ENCODE measurements at places on chromosomes 5 and 9.

GRCh38 chr5:14228219-14228618 is 85.1 kb downstream of the TRIO start:
- no peak for DNase-seq

DNA sequence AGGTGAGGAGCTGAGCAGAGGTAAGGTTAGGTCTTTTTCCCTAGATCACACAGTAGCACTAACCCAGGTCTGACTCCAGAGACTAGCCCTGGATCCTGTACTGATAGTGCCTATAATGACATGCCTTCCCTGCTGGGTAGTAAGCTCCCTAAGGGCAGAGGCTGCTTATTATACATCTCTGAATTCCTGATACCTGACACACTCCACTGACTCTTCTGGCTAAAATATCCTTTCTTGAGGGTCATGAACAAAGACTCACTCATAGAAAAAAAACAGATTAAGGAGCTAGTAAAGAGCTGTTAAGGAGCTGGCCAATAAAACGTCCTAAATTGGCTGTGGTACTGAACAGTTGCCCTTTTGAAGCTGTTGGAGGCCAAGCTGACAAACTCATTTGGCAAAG is 149.0 kb upstream of the ITGA1 start:
- DNase-seq: no peak

GRCh38 chr9:121842612-121842978 is 191.2 kb downstream of the DAB2IP start:
- DNase-seq: no peak

GRCh38 chr9:133258061-133259015 is 16.7 kb downstream of the ABO start:
- no peak for DNase-seq

- no peak for DNase-seq
Measured at GRCh38 chr5:93348231-93348630, 232.8 kb downstream of the NR2F1-AS1 start.

DNA sequence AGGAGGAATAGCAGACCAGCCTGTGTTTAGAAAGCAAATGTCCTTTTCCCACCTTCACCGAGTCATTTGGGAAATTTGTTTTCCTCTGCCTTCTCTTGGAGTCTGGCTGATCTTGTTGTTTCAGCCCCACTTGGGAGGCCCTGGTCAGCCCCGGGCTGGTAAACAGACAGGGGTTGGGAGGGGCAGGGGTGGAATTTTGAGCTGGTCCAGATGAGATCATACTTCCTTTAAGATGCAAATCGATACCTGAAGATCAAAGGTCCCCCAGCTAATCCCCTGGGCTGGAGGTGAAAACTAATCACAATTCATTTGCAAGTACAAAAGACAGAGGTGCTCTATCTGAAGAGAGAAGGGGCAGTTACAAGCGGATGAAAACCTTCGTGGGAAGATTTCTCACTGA is 118.4 kb downstream of the PAPPA start:
- no peak for DNase-seq

- DNase-seq: no peak
Measured at GRCh38 chr9:89720696-89721175, 115.9 kb downstream of the GADD45G start.

DNA sequence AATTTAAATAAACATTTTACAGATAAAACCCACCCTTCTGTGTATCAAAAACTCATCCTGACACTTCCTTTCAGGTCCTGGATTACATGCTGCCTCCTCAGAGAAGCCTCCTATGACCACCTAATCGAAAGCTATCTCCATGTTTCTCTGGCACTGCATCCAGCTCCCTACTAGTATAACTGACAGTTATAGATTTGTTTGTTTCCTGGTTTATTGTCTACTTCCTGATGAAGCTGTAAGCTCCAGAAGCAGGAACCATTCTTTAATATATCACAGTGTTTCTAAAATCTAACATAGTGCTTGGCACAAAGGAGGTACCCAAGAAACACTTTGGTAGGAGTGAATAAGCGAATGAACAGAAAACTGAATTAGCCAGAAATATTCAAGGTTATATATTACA is 270.4 kb downstream of the EFNA5 start:
- no peak for DNase-seq

DNA sequence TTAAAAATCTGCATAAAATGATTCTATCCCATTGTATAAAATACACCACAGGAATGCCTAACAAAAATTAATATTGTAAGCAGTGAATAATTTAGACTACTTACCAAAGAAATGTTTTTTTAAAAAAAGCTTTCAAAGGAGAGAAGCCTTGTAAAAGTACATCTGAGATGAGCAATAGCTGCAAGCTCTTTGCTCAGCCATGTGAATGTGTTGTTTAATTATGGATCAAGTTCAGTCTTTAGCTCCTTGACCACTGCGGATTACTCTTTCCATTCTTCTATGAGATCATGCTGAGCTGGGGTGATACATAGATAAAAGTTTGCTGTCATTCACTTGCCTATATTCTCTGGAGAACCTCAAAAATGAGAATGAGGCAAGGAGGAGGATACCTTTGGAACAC is 782.4 kb upstream of the ZNF608 start:
- DNase-seq: no peak

DNA sequence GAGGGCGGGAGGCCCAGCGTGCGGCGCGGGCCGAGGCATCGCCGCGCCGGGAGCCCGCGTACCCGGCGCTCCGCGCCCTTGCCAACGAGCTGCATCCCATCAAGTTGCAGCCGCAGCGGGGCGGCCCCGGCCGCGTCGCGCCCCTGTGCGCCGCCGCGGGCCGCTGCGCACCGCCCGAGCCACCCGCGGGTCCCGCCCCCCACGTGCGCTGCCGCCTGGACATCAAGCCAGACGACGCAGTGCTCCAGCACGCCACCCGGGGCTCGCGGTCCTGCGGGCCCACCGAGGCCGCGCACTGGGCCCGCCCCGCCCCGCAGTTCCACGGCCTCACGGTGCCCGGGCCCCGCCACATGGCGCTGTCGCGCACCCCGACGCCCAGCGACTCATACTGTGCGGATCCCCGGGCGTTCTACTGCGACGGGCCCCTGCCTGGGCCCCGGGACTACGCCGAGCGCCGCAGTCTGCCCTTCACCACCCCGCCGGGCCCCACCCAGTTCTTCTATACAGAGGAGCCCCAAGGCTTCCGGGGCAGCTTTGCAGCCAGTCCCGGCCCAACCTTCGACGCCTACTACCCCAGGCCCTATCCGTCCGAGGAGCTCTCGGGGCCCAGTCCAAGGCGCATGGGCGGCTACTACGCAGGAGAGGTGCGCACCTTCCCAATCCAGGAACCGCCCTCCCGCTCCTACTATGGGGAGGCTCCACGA is 2.6 kb downstream of the AJM1 start:
- no peak for DNase-seq

DNA sequence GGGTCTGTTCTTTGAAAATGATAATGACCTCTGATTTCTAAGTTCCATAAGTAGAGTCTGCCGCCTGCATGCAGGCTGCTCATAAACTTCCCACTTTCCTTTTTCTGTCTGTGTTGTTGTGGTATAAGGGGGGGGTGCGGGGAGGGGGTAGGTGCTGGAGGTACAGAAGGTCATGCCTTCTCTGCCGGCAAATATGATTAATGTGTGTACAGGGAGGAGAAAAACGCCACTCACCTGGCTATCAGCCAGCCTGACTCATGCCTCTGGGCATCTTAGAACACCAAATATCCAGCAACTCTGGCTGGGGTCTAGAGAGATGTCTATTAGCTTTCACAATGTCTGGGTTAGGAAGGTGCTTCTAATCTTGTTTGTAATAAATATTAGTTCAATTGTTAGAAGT is 128.3 kb downstream of the EFNA5 start:
- DNase-seq: no peak

GRCh38 chr5:149205625-149206523 is 64.6 kb downstream of the ABLIM3 start:
- no peak for DNase-seq

DNA sequence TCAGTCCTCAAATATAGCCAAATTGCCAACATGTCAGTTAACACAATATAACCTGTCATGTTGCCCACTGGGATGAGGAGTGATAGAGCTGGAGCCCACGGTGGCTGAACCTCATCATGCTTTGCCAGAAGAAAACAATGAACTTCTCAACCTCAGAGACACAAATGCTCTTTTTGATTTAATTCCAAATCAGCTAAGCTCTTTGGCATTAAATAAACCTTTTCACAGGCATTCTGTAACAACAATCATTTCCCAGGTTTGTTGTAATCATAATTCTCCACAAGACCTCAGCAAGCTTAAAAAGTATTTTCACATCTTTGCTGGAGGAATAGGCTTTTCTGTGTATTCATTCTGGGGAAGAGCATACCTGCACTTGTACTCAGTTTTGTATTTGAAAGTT is 830.9 kb downstream of the MAT2B start:
- DNase-seq: no peak

GRCh38 chr9:121596515-121596914 is 54.9 kb upstream of the DAB2IP start:
- DNase-seq: no peak

DNA sequence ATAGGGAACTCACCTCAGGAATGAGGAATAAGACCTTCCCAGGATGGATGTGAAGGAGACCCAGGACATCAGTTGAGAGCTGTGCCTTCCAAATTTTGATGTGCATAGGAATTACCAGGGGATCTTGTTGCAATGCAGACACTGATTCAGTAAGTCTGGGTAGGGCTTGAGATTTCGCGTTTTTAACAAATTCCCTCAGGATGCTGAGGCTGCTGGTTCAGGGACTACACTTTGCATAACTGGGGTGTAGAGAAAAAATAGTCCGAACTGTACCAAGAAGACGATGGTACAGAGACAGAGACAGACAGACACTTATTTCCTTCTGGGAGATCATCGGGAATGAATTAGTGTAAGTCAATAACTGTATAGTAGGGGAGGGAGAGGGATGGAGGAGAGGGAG is 82.3 kb upstream of the FREM1 start:
- no peak for DNase-seq

- no peak for DNase-seq
Measured at GRCh38 chr9:72150127-72150526, 887 bp downstream of the GDA start.

DNA sequence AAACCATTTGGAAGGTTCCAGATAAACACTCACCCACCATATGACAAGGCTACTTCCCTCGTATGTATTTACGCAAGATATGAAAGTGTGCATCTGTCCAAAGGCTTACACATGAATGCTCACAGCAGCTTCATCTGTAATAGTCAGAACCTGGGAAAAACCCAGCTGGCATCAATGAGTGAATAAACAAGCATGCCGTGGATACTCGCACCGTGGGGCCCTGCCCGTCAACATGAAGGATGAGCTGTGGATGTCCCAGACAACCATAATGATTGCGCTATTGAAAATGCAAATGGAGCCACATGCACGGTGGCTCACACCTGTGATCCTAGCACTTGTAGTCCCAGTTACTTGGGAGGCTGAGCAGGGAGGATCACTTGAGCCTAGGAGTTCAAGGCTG is 60.6 kb upstream of the FCN1 start:
- no peak for DNase-seq

DNA sequence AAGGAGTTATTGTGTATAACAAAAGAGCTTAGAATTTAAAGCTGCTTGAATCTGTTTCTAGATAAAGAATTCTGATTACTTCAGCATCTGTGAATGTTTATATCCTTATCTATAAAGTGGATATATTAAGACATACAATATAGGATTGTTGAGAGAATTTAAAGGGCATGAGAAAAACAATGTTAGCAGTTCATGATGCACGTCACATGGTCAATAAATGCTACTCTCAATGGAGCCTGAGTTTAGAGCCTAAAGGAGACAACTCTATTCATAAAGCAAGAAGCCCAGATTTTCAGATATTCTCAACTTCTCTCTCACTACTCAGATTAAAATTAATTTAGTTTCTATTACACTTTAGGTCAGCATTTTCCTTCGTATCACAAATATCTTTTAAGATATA is 666.7 kb upstream of the CDH18 start:
- no peak for DNase-seq

DNA sequence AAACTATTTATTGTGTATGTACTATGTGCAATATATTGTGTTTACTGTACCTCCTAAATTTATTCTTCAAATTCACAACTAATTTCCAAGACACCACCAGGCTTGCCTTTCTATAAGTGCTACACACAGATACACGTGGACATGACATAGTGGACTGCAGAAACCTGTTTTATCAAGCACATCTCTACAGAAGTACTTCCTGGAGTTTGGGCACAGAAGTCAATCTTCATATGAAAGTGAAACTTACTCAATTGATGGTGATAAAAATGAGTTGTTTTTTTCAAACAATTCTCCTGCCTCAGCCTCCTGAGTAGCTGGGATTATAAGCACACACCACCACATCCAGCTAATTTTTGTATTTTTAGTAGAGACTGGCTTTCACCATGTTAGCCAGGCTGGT is 57.6 kb downstream of the NLN start:
- DNase-seq: no peak

DNA sequence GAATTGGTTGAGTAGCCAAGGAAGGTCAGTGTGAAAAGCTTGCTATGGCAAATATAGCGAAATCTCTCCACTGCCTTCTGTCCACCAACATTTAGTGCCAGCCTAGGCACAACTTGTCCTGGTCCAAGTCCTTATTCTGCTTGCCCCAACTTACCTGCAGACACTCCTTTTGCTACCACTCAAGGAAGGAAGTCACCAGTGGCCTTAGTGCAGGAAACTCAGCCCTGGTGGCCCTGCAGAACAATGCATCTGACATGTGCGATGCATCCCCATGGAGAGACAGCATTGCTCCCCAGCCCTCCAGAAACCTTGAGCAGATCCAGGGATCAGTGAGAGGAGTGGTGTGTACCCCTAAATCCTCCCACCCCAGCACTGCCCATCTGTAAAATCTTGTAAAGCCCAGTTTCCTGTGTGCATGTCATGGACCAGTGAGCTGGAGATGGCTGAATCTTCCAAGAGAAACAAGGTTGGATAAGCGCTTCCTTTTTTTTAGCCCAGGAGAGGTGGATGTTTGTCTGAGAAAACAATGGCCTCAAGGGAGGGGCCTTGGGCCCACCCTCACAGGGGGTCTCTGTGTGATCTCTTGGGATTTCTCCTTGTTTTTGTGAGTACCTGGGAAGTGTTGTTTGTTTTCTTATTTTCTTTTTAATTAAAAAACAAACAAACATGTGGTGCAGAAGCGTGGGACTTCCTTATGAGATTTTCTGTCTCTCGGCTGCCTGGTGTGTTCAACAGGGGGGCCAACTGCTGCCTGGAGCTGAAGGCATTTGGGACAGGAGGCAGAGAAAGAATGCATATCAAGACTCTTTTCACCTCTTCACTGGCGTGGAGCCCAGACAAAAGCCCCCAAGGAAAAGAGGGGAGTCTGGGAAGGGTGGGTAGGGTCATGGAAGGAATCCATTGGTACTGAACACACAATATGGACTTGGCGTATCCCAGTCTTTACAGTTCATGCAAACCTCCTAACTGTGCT is 3.6 kb downstream of the FOXI1 start:
- no peak for DNase-seq

All from cortex of kidney (tissue), 1 donor.